ENCODE measurements at places on chromosomes 4 and X.

DNA sequence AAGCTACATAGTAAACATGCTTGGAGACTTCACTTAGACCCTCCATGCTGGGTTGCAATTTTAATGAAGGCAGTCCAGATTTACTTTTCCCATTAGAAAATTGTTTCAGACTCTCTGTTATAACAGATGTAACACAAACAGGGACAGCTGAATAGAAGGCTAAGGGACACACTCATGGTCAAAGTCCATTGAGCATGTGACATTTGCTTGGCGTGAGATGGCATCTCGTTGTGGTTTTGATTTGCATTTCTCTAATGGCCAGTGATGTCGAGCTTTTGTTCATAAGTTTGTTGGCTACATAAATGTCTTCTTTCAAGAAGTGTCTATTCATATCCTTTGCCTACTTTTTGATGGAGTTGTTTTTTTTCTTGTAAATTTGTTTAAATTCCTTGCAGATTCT, 358.2 kb upstream of the CLNK start:
- DNase-seq, result no peak

GRCh38 chr4:142293536-142293935, 552.6 kb downstream of the INPP4B start:
- no peak for DNase-seq

- no peak for DNase-seq
Measured at GRCh38 chr4:60757986-60758680, 442.0 kb upstream of the ADGRL3 start.

DNA sequence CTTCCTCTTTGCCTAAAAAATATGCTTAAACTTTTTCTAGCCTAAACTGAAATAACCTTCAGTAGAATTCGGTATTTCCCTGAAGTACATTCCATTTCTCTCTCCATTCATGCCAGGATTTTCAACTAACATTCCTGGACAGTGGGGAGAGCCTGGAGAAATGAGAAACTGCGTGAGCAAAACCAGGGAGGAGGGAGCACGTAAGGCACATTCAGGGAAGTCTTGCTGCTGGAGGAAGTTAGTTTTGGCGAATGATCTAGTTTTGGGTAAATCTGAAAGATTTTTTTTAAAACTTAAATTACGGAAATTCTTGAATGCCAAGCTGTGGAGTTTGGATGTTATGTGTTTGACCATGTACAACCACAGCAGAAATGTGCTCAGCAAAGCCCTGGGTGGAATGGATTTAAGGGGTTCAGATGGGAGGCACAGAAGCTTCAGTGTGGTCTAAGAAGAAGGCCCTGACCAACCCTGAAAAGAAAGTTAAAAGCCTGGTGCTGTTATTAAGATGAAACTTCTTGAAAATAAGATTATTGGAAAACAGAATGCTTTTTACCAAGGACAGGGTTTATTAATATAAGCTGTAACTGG, 347.8 kb downstream of the ANK2 start:
- DNase-seq, result no peak

- no peak for DNase-seq
Measured at GRCh38 chr4:31617667-31618066, 897.5 kb downstream of the PCDH7 start.

DNA sequence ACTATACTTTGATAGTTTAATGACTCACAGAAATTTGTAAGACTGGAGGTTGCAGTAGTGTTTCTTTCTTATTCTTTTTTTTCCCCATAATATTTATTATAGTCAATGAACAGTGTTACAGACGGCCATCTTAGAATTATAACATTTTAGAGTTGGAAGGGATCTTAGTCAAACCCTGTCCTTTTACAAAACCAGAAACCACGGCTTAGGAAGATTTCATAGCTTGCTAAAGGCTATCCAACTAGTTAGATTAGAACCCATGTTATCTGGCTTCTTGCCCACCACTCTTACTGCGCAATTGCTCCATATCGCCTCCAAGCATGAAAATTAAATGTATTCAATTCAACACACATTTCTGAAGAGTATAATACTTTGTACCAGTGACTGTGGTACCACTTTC, 1.1 kb downstream of the XIAP start:
- no peak for DNase-seq

DNA sequence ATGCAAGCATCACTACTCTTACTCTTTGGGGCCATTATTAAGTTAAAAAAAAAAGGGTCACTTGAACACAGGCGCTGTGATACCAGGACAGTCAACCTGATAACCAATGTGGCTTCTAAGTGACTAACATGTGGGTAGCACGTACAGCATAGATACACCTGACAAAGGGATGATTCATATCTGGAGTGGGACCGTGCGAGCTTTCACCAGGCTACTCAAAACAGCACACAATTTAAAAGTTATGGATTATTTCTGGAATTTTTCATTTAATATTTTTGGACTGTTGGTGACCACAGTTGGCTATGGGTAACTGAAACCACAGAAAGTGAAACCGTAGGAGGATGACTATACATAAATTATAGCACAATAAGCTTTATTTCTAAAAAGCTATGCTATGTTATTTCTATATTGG, 113.8 kb upstream of the STIM2 start:
- DNase-seq, result peak; percentile 32

DNA sequence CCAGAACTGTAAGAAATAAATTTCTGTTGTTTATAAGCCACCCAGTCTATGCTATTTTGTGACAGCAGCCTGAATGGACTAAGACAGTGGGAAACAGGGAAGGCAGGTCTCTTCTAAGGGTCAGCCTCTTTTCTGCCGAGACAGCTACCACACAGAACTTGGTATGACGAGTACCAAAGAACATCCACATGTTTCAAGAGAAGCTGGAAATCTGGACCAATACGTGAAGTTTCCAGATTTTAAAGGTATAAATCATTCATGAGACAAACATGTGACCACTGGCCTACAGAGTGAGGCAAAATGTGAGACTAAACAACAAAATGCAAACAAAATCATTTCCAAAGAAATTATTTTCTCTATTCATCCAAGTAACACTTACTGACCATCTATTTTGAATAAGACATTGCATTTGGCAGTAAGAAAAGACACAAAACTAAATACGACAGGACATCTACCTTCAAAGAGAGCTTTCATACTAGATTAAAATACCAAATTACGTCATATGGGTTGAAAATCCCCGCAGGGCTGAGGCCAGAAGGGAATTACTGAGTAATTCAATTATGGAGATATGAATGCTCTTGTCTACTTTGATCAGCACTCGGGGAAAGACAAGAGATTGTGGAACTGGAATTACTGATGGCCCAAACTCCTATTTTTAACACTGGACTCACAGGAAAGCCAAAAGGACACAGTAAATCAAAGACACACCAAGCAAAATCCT, 7.2 kb downstream of the SCARB2 start:
- DNase-seq, result no peak

DNA sequence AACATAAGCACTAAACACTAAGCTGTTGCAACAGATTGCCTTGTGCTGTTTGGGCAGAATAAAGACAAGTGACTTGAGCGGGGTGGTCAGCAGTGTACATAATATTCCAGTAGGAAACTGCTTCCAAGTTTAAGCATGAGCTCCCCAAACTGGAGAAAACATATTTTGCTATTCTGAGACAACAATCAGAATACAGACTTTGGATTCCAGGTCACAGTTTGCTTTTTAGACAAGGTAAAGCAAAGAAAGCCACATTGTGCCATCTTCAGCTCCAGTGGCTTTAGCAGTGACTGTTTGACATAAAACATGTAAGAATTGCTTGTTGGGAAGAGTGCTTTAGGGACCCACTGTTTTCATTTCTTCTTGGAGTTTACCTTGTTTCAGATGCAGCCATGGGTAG, 136.0 kb downstream of the FNIP2 start:
- DNase-seq, result no peak

DNA sequence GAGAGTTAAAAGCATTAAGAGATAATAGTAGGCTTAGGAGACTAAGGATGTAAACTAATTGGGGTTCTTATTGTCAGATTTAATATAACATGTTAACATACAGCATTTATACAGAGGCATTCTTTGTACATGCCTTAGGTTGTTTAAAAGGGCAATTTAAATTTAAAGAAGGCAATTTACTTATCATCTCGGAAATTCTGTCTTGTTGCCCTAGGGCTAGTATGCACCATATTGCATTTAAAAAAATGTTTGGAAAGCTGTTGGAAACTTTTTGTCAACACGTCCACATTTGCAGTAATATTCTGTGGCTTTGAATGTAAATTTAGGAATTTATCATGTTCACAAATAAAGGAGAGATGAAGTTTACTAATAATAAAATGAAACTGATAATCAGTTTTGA, 25.5 kb downstream of the GALNT7 start:
- DNase-seq, result no peak

DNA sequence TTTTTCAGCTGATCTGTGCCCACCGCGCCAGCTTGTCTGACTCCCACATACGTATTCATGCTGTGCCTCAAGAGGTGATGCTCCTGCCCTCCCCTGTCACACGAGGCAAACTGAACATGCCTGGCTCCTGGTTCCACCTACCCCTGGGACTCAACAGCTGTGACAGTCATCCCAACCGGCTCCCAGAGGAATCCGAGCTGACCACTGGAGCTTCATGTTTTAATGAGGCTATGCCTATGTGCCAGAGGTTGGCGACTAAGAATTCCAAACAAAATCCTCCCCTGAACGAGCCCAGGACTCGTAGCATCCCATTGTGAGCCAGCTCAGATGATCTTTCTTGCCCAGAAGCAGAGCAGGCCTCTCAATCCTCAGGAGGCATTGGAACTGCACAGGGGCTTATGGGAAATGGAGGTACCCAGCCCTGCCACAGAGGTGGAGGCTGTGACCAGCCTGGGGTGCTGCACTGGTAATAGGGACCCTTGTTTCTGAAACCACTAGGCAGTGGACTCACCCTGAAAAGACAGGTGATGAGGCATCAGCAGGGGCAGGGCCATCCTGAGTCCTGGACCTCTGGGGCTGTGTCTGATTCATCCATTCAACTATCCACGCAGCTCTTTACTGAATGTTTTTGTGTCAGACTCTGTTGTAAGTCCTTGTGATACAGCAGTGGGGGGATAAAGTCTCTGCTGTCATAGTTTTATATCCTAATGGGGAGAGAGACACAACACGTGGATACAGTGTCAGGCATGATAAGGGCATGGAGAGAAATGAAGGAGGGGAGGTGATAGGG, 325.0 kb downstream of the EVC2 start:
- DNase-seq, result no peak

- DNase-seq, result no peak
Measured at GRCh38 chr4:138113819-138114400, 128.2 kb downstream of the SLC7A11 start.

- no peak for DNase-seq
Measured at GRCh38 chr4:120071192-120071795, 4.6 kb upstream of the MAD2L1 start.

DNA sequence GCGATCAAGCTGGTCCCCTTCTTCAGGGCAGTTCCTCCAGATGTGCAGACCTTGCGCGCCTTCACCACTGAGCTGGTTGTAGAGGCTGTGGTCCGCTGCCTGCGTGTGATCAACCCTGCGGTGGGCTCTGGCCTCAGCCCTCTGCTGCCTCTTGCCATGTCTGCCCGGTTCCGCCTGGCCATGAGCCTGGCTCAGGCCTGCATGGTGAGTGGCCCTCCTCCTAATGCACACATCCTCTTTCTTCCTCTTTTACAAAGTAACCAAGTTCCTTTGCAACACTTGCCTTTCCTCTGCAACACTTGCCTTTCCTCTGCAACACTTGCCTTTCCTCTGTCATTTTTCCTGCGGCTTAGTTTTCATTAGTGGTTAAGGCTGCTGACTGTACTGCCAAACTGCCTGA, 1.8 kb downstream of the CCDC22 start:
- DNase-seq, result no peak

DNA sequence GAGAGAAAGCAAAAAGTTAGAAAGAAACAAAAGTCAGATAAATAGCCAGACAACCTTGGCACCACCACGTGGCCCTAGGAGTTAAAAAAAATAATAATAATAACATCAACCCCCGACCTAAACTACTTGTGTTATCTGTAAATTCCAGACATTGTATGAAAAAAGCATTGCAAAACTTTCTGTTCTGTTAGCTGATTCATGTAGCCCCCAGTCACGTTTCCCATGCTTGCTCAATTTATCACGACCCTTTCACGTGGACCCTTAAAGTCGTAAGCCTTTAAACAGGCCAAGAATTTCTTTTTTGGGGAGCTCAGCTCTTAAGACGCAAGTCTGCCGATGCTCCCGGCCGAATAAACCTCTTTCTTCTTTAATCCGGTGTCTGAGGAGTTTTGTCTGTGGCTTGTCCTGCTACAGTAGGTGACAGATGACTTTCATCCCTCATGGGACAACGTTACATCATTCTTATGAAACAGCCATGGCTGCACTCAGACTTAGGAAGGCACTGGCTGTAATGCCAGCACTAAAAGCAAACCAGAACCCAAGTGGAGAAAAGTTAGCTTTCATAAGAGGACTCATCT, 520 bp downstream of the ACOX3 start:
- no peak for DNase-seq

DNA sequence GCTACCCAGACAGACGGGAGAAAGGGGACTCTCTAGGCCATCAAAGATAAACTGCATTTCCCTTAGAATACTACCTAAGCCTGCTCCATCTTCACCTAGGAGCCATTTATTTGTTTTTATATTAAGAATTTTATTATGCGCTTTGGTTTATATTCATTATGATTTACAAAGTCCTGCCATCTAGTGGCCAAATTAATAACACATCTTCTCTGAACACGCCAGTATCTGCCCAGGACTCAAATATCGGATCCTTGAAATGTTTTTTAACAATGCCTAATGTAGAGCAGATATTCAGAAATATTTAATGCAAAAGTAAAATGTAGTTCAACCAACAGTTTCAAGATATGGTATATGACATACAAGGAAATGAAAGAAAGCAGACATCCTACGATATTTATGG, 20.8 kb upstream of the PRPS2 start:
- DNase-seq, result no peak

DNA sequence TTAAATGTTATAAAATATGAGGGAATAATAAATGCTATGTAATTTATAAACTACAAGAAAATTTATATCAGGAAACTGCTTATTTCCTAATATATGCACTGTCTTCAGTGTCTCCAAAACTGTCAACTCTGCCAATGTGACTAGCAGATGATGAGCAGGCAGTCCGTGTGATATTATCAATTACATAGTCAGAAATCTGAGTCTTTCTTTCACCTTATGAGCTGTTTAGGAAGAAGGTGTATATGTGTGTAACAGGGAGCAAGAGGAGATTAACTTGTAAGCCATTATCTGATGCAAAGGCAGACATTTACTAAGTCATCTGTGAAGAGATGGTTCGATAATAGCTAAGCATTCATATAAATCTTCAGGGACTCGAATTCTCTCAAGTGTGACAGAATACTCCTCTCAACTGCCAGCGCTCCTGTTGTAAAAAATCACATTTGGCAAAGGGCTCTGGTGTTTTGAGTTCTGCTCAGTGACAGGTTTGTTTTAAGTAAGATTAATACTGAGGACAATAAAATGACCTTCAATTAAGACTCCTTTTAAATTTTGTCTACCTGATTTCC, 79.7 kb downstream of the SNCA start:
- no peak for DNase-seq

GRCh38 chrX:11347300-11347699, 54.1 kb downstream of the AMELX start:
- DNase-seq, result no peak

DNA sequence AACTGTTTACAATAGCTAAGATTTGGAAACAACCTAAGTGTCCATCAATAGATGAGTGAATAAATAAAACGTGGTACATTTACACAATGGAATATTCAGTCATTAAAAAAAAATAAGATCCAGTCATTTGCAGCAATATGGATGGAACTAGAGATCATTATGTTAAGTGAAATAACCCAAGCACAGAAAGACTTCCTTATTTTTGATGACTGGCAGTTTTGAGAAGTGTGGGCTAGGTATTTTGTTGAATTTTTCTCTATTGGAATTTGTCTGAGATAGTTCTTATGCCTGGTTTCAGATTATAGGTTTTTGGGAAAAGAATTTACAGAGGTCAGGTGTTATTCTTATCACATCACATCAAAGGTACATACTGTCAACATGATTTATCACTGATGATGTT, 293.8 kb upstream of the ARSJ start:
- no peak for DNase-seq

All from activated CD4-positive, CD25-positive, alpha-beta regulatory T cell treated with anti-CD3 and anti-CD28 coated beads, Interleukin-2, amount 50 U/mL, for 72 hours (primary cell).